Stimulated activated CD4-positive, alpha-beta T cell treated with anti-CD3 and anti-CD28 coated beads, Interleukin-1b, Interleukin-23, amount 100 ng/mL, for 1 hour (primary cell): ENCODE measurements at places on chromosomes 2 and 18.

- no peak for DNase-seq
These were observed 94.9 kb downstream of the COBLL1 start for GRCh38 chr2:164746713-164747112.

DNA sequence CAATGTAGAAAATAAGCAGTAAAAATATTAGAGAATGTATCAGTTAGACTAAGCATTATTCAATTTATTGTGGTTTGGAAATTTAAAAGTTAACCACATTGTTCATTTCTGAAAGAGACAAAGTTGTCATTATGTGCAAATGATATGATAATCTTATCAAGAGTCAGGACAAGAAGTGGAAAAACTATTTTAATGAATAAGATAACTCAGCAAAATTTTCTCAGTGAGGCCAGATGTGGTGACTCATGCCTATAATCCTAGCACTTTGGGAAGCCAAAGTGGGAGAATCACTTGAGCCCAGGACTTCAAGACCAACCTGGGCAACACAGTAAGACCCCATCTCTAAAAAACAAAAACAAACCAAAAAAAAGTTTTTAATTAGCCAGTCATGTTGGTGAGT lies 39.5 kb upstream of the CERS6 start:
- DNase-seq = no peak

GRCh38 chr18:54991981-54992380 lies 32.7 kb upstream of the CCDC68 start:
- DNase-seq = no peak

GRCh38 chr2:30686000-30686399 lies 121.2 kb downstream of the CAPN13 start:
- DNase-seq = no peak

DNA sequence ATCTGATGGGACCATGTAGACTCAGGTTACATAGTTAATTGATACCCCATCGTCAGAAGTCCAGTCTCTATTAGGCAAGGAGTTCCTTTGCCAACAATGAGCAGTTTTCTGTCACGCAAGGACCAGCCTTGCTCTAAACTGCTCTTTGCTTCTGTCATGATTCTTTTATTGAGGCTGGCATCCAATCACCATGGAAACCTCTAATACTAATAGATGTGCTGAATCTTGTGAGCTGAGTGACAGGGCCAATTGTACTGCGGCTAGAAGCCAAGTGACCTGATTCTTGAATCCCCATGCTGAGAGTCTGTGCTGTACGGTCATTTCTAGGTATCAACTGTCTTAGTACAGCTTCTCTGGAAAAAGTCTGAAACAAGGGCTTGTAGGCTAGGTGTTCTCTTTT lies 395.6 kb downstream of the RND3 start:
- DNase-seq = no peak

GRCh38 chr2:41283079-41283775 lies 764.6 kb upstream of the PKDCC start:
- DNase-seq = no peak

- no peak for DNase-seq
These were observed 40.5 kb upstream of the PAPOLG start for GRCh38 chr2:60715561-60715960.

GRCh38 chr18:48866856-48867255 lies 83.9 kb downstream of the SMAD7 start:
- DNase-seq = no peak

DNA sequence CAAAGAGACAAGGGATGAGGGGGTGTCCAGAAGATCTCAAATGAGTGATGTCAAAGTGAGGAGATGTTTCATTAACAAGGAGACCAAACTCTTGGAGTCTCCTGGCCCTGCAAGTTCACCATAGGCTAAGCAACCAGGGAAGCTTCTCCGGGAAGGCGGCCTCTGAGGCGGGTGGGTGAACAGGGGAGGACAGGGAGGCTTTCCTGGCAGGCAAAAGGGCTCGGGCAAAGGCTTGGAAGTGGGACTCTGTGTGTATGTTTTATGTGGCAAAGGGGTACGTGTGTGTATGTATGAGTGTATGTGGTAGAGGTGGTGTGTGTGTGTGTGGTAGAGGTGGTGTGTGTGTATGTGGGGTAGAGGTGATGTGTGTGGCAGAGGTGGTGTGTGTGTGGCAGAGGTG lies 163.9 kb downstream of the DYSF start:
- no peak for DNase-seq

- no peak for DNase-seq
These were observed 368.9 kb upstream of the MEIS1 start for GRCh38 chr2:66066032-66066431.

DNA sequence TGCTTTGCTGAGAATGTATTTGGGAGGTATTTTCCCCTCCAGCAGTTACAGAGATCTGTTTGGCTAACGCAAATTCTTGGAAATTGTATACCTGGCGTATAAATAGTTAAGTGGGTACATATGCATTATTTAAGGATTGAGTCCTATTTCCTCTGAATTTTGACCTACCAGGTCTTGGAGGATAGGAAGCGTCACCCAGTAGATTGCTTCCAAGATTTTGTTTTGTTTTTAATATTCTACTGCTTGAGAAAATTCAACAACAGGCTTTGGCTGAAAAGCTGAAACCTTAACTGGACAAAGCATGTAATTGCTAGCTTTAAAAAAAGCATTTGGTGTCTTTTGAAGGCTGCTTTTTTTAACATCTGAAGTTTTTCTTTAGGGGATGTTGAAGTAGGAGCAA lies 150.1 kb downstream of the WDSUB1 start:
- DNase-seq = no peak

DNA sequence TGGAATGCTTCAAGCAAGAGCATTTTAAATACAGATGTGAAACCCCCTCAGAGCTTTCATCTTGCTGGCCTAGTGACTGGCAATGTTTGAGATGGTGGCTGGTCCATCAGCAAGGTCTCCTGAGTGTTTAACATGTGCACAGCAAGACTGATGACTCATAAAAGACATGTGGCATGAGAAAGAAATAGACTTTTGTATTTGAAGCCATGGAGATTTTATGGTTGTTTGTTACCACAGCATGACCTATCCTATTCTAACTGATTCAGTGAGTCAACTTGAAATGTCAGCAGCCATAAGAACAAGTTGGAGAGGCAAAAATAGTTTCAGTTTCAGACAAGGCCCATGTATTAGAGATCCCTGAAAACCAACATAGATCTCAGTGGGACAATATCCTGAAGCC lies 154.7 kb upstream of the LYPD1 start:
- no peak for DNase-seq

GRCh38 chr2:237154884-237155851 lies 69.5 kb downstream of the COPS8 start:
- DNase-seq = no peak

GRCh38 chr18:39037925-39038324 lies 1472.3 kb upstream of the CELF4 start:
- DNase-seq = no peak

DNA sequence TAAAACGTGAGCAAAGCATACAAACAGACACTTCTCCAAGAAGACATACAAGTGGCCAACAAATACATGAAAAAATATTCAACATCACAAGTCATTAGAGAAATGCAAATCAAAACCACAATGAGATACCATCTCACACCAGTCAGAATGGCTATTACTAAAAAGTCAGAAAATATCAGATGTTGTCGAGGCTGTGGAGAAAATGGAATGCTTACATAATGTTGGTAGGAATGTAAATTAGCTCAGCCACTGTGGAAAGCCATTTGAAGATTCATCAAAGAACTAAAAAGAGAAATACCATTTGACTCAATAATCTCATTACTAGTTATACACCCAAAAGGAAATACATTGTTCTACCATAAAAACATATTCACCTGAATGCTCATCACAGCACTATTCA lies 825.7 kb downstream of the SUCLG1 start:
- no peak for DNase-seq

GRCh38 chr2:40480073-40480472 lies 28.2 kb upstream of the SLC8A1 start:
- DNase-seq = no peak

DNA sequence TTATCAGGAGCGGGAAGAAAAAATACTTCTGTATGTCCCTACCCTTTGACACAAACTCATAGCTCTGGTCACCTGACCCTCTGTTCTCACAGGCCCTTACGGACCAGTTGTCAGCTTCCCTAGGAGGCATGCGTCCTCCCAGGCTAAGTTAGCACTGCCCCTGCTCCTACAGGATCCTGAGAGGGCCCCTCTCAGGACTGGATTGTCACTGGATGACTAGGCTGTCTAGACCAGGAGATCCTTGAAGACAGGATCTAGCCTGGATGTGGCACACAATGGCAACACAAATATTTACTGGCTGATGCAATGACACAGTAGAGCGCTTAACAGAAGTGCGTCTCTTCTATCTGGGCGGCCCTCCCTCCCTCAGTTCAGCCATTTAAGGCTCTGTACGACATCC lies 7.7 kb downstream of the FAM228A start:
- no peak for DNase-seq

DNA sequence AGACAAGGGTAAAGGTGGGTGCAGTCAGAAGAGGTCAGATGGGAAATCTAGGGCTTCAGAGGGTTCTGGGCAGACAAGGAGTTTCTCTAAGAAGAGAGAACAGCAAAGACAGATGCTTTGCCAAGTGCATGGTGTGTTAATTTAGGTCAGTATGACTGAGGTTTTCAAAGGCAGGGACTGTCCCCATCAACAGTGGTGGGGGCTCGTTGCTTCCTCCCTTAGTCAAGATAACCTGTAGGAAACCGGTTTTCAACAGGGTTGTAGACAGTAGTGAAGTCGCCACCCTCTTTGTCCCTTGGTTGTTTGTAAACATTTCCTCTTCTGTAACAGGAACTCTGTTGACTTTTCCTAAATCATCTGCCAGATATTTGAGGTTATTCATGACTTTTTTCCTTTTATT lies 11.6 kb downstream of the RAB12 start:
- no peak for DNase-seq

GRCh38 chr2:173358616-173359015 lies 3.9 kb downstream of the CDCA7 start:
- no peak for DNase-seq

- no peak for DNase-seq
These were observed 82.6 kb upstream of the SLC8A1 start for GRCh38 chr2:40534528-40534927.

GRCh38 chr2:120940319-120940696 lies 204.6 kb downstream of the GLI2 start:
- DNase-seq = no peak

DNA sequence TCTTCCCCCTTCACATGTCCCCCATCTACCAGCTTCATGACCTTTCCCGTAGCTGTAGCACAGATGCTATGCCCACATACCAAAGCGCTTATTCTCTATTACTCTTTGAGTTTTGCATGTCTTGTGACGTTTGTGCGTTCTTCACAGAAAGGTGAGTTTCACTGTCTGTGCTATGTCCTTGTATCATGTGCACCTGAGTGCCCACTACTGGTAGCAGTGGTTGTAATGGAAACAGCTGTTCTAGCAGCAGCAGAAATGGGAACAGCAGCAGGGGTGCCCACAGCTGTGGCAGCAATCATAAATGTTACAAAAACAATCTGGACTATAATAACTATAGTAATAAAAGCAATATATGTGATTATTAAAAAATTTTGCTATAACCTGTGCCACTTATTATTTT lies 127.1 kb downstream of the STK39 start:
- DNase-seq = no peak

- no peak for DNase-seq
These were observed 273.3 kb downstream of the PTPRM start for GRCh38 chr18:7840411-7840810.

DNA sequence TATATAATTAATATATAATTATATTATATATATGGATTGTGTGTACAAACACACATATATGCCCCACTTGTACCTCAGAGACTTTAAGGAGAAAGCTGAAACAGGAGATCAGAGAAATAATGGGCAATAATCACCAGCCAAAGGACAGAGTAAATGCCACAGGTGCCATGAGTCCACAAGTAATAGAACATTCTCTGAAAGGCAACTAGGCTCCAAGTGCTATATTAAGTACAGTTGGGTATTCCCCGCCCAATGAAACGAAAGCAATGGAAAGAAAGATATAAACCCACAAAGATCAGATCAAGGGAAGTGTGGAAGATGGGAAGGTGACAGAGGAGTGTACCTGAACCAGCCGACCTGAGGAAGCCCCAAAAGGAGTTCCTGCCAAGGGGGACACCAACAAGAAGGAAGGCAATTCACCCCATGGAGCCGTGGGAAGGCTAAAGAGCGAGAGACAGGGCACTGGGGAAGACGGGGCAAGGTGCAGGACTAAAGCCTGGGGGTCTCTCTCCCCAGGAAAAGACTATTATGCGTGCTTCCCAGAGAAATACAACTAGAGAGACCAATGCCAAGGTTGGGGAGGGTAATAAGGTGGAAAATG lies 19.0 kb downstream of the DYM start:
- DNase-seq = no peak

GRCh38 chr2:113156278-113157117 lies 17.3 kb upstream of the PSD4 start:
- DNase-seq = no peak

- DNase-seq = no peak
These were observed 59.3 kb upstream of the B3GNT7 start for GRCh38 chr2:231336236-231336635.

DNA sequence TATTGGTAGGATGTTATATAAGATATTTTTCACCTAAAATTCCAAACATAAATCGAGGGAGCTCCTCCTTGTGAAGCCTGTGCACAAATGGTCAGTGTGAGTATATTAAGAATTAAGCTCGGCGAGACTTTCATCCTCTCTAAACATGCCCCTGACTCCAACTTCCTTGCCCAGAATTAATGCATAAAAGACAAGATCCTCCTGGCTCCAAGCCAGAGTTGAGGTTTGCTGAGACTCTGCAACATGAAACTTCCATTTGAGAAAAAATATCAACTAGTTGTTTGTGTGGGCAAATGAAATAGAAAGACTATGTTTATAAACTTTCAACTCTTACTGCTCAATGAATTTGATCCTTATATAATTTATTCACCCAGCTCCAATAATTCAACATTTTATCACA lies 68.1 kb downstream of the CCDC178 start:
- DNase-seq = no peak
